ENCODE measurements at places on chromosomes 4 and X.

DNA sequence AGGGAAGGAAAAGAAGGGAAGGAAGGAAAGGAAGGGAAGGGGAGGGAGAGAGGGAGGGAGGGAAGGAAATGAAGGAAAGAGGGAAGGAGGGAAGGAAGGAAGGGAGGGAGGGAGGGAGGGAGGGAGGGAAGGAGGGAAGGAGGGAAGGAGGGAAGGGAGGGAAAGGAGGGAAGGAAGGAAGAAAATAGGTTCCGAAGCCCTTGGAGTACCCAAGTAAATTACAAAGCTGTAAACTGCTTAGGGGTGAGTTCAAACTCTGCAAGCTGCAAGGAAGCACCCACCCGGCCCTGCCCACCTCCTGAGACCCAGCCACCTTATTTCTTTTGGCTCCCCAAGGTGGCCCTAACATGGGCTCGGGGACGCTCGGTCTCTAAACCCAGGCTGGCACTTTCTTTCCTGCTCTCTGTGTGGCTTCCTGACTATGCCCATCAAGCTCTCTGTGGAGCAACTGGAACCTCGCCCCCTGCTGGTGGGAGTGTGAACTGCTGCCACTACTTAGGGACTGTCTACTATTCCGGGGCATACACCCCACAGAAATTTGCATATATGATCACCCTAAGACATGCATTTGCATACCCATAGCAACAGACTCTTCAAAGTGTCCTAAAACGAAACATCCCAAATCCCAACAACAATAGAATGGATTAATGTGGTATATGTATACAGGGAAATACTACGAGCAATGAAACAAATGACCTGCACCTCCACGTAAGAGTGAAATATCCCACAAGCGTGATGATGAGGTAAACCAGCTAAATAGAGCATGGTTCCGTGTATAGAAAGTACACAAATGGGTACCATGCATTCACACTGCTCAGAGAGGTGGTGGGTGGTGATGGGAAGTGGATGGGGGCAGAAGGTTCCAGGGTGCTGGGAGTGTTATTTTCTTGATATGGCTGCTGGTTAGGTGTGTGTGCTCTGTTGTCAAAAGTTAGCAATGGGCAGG, 151.7 kb upstream of the TBL1X start:
- no peak for DNase-seq

DNA sequence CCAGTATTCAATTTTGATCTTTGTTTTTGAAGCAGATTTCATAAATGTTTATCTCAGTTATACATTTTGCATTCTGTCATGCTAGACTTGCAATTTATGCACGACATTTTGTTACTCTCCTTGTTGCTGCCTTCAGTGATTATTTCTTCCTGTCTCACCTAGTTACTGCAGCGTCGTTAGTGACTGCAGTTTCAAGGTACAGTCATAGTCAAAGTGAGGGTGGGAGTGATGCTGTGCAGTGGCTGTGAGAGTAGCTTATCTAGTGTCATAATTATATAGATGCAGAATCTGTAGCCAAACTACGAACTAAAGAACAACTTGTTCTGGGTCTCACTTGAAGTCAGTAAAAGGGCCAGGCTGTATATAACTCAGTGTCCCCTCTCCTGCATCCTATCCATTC, 69.8 kb downstream of the GPR101 start:
- no peak for DNase-seq

- no peak for DNase-seq
These were observed 605.8 kb upstream of the TENM3 start for GRCh38 chr4:181637186-181638105.

DNA sequence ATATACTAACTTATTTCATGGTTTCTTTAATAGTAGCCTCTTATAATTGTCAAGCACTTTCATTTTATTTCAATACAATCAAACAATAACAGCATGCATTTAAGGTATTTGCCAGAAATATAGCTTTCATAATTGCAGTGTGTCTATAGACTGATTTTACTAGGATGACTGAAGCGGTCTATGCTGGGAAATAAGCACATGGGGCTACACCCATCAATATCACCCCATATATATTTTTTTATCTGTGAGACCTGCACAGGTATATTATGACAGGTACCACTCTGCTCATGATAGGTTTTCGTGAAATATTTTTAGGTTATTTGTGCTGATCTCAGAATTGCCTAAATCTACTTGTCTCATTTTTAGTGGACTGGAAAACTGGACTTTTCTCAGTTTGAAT, 229.1 kb upstream of the PITX2 start:
- DNase-seq: no peak

DNA sequence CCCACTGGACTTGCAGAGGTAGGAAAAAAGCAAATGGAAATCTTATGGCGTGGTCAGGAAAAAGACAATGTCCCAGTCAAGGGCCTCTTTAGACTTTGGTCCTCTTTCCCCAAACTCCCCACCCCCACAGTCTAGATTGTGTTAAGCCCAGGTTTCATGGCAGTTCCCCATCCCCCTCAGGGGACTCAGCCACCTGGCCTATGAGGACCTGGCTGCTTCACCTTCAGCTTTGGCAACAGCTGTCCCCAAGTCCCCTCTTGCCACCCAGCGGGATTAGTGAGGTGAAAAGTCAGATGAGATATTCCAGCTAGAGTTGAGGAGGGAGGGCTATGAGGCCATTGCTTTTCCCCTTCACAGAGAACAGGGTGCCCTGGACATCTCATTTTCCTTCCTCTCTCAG, 457 bp downstream of the RIPPLY1 start:
- no peak for DNase-seq

GRCh38 chr4:96228463-96228862, 388.6 kb downstream of the PDHA2 start:
- DNase-seq: no peak

DNA sequence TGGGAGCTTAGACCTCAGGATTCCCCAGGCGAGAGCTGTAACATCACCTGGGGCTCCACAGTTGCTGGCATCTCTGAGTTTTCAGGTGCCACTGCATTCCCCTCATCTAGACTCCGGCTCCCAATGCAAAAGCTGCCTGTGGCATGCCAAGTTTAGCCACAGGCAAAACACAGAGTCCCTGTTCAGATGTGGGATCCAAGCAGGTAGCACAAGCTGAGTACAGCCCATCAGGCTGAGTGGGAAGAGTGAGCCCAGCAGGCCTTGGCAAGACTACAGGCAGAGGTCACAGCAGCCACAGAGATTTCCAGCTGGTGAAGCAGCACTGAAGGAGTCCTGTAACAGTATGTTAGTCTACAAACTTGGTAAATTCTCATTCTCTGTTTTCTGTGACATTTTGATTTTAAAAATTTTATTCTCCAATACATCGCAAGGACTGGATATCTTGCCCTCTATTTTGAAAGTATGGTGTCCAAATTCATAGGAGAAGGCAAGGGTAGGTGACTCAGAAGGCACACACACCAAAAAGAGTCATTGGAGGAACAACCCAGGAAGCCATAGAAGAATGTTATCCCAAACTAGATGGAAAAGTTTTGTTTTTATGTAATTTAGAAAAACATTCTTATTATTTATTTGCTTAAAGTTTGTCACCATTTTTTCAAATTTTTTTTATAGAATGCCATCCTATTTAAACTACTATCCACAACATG, 13.6 kb upstream of the CXCL2 start:
- DNase-seq: no peak

Measured in cerebellum (tissue), 4 donors.